ENCODE measurements at places on chromosomes 12 and 14. TPM values are rescaled to one million over a fixed set of nuclear protein-coding genes. Genes with fewer than 3 reads are reported as not detected.

The RTN1 gene
- polyA plus RNA-seq: 4.3 TPM

The NOVA1 gene
- polyA plus RNA-seq: 20.5 TPM

- peak; percentile 29 for DNase-seq
Observed at GRCh38 chr12:101697197-101697929, at the start of gene CHPT1. Gene CHPT1, plus strand, starts transcription at chr12:101697640. Its CDS starts 222 bp downstream, at chr12:101697862.

GRCh38 chr14:69650948-69651369, 39.6 kb downstream of the SUSD6 start:
- no peak for DNase-seq

The GYS2 gene
- not detected for polyA plus RNA-seq

GRCh38 chr12:92551853-92552397, 150.9 kb upstream of the PLEKHG7 start:
- DNase-seq: no peak

The CGRRF1 gene
- polyA plus RNA-seq: 24.9 TPM

- DNase-seq: no peak
Observed at GRCh38 chr14:30223385-30223785, 295.7 kb upstream of the PRKD1 start.

The CLBA1 gene
- 27.0 TPM for polyA plus RNA-seq

The MAP1LC3B2 gene
- polyA plus RNA-seq: 8.1 TPM

The P2RX2 gene
- polyA plus RNA-seq: 1.8 TPM

The ADAMTS20 gene
- polyA plus RNA-seq: 0.83 TPM

The CELA1 gene
- polyA plus RNA-seq: not detected

DNA sequence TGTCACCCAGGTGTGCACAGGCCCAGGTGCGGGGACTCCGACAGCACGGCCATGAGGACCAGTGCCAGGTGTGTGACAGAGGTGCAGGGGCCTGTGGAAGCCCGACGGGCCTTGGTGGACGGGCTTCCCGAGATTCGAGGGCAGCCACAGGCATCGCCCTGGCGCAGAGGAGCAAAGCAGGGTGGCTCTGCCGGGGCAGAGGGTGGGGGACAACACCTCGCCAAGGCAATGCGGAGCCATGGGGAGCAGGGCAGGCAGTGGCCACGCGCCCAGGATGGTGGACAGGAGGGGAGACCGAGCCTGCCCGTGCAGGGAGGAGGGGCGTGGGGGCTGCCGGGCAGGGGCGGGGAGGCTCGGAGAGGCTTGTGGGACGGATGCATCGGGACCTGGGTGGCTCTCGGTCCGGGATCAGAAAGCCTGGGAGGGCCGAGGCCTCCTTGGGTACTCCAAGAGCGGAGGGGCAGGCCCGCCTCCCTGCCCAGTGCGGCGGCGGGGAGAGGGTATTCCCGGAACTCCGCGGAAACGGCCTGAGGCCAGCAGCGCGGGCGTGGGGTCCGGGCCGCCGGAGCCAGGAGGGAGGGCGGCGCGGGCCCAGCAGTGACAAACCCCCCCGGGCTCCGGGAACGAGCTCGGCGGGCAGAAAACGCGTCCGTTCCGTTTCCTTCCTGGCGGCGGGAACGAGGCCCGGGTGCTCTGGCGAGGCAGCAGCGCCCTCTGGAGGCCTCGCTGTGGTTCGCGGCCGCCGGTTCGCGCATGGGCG, 1.6 kb downstream of the TMEM121 start:
- DNase-seq: peak; percentile 74

DNA sequence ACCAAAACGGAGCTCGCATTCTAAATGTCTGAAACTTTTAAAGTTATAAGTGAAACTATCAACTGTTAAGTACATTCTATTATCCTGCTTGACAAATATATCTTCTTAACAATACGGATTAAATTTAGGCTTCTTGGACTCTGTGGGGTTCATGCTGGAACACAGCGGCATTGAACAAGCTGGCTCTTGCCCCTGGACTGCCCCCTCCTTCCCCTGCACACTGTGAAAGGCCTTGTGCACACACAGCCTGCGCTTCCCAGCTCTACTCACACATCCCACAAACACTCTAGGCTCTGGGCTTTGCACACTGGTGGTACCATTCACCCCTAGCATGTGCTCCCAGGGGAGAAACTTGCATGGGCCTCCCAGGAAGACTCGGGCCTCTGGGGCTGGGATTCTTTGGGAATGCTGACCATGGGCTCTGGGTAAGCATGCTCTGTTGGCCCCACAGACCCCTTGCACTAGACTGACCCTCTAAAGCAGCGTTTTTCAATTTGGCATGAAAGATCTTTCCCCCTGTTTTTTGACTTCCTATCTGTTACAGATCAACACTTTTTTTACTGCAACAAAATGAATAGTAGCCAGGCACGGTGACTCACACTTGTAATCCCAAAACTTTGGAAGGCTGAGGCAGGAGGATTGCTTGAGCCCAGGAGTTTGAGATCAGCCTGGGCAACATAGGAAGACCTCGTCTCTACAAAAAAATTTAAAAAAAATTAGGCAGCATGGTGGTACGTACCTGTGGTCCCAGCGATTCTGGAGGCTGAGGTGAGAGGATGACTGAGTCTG, 96.2 kb upstream of the CPM start:
- DNase-seq: no peak

The OLR1 gene
- polyA plus RNA-seq: 1.4 TPM

- DNase-seq: no peak
Observed at GRCh38 chr12:122876731-122877130, 19.2 kb downstream of the VPS37B start.

DNA sequence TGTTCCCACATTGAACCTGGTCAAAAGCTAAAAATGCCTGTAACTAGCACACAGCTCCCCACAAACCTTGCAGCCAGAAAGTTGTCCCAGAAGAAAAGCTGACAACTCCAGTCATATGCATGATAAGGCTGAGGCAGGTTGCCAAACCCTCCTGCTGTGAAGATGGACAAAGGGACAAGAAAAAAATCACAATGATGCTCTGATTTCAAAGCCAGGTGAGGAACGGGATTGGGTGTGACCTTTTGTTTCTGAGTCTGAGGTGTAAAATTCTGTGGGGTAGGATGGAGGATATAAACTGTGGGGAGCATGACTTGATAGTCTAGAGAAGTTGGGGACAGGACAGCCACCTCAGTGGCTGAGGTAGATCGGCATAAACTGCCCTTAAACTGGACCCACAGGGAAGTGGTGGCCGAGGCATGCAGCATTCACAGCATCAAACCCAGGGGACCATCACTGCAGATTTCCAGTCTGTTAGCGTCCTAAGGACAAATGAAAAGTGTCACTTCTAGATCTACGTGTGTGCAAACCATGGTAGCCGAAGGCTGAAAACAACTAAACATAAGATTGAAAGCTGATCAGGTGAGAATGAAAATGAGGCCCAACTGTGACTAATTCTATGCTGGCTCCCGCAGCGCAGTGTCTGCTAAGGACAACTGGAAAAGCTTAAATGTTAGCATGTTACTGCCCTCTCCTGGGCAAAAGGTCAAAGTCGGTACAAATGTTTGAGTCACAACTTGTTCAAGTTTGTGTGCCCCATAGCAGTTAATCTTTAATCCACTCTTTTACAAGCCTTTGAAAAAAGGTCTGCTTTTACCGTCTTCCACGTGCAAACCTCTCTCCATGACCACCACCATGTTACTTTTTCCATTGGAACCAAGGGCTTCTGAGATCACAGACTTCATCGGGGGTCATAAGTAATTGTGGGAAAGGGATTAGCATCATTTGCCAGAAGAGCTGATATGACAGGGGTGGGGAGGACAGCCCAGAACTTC, 39.8 kb downstream of the GRIN2B start:
- DNase-seq: peak; percentile 84

The TAS2R8 gene
- polyA plus RNA-seq: not detected

The KLHDC1 gene
- 5.0 TPM for polyA plus RNA-seq

- no peak for DNase-seq
Observed at GRCh38 chr12:89257340-89257739, 95.0 kb downstream of the DUSP6 start.

DNA sequence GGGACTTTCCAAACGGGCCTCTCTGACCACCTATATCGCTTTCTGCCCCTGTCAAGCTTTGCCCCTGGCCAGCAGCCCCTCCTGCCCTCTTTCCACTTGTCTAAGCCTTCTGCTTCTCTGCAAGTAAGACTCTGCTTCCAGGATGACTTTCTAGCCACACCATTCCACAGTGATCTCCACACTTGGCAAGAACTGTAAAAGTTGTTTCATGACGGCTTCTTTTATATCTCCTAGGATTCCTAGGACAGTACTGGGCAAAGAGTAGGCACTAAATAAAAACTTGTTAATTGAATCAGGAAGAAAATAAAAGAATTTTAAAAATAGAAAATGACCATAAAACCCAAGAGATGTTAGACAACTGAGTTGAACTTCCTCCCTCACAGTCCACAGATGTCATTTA, 1.8 kb upstream of the PTPN21 start:
- DNase-seq: no peak

The PLCZ1 gene
- 0.90 TPM for polyA plus RNA-seq

DNA sequence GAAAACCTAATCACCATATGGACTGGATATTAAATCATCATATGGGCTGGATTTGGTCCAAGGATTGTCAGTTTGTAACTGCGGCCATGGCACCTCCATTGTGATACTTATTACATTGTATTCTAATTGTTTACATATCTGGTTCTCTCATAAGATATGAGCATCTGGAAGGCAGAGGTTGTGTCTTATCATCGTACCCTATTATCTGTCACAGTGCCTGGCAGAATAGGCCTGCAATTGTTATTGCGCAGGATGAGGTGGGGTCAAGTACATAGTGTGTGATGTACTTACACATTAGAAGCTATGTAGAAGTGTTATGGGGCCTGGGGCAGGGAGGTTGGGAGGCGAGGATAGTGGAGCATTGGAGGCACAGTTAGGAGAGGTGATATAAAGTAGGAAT, 4.7 kb downstream of the IFT43 start:
- DNase-seq: no peak

DNA sequence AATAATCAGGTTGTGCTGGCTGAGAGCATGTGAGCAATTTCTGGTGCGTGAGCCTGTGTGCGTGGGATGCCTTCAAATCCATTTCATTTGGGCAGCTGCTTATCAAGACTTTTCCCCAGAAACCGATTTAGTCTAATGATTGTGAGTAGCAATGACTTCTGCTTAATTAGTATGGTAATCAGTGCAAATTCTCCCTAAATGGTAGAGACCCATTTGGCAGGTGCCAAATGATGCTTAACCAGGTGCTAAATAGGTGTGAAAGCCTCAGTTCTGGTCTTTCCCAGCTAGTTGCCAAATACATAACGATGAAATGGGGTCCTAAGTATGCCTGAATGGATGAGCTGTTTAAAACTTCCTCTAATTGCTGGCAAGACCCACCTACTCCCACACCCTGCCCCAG, 248.4 kb upstream of the CCDC196 start:
- DNase-seq: no peak

DNA sequence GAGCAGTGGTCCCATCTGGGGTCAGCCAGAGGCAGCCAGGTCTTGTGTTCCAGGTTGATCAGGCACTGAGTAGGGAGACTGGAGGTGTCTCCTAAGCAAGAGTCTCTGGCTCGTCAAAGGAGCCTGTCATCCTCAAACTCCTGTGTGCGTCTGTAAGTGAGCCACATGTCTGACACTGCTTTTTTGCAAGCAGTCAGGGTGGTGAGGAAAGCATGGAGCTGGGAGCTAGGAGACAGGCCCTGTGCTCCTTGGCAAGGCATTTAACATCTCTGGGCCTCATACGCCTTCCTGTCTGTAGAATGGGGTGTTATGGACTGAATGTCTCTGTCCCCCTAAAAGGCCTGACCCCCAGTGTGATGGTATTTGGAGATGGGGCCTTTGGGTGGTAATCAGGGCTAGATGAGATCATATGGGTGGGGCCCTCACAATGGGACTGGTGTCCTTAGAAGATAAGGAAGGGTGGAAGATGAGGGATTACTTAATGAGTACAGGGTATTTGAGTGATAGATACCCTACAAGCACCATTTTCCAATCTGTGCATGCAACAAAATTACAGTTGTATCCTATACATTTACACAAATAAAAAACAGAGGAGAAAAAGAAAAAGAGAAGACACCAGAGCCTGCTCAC, 53.0 kb downstream of the ARL6IP4 start:
- DNase-seq: no peak

- DNase-seq: no peak
Observed at GRCh38 chr12:83432176-83432719, 745.5 kb downstream of the TMTC2 start.

GRCh38 chr14:20591235-20591634, at the start of gene RNASE12:
Gene RNASE12, minus strand, starts transcription at chr14:20591376. Its CDS starts 653 bp downstream, at chr14:20590723.
- DNase-seq: no peak

- no peak for DNase-seq
Observed at GRCh38 chr14:102490456-102490855, 19.1 kb downstream of the ANKRD9 start.

DNA sequence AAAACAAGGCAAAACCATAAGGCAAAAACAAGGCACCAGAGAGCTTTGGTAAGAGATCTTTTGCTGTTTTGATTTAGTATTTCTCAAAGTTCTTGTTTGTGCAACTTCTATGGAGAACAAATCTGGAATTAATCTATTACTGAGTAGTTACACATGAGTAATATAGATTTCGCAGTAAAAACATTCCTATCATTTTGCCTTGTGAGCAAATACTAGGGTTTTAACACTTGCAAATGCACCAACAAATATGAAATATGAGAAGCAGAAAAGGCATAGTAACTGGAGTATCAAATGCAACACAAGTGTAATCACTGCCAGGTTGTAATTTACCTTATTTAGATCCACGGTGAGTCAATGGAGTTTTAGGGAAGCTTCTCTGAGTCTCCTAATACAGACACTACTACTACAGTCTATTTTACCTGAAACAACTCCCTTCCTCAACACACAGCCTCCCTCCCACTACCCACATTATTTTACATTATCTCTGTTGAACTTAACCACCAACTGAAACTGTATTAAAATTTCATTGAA, 324.1 kb downstream of the FLRT2 start:
- no peak for DNase-seq

- no peak for DNase-seq
Observed at GRCh38 chr12:94053676-94054075, 94.7 kb upstream of the PLXNC1 start.

DNA sequence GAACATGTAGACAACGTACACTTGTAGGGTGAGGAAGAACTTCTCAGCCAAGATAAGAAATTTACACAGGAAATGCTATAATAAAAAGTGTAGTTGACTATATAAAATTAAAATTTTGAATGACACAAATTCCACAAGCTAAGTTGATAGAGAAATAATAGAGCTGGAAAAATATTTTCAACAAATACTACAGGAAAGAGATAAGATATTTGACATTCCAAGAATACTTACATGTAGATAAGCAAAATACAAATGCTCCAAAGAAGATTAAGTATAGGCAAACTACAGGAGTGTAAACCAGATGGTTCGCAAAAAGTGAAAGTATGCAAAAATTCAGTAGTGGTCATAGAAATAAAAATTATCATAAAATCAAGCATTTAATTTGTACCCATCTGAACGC, 49.2 kb upstream of the ANP32D start:
- no peak for DNase-seq

- DNase-seq: no peak
Observed at GRCh38 chr14:59208224-59208814, 19.9 kb downstream of the DAAM1 start.

GRCh38 chr12:129494260-129494659, 409.6 kb downstream of the TMEM132D start:
- no peak for DNase-seq

GRCh38 chr12:9760699-9761418, at the start of gene CD69:
Gene CD69, minus strand, starts transcription at chr12:9760901. Its CDS starts 81 bp downstream, at chr12:9760820.
- DNase-seq: no peak

The TMEM119 gene
- polyA plus RNA-seq: 25.2 TPM

The SPPL3 gene
- 87.8 TPM for polyA plus RNA-seq
